LHCN-M2 (cell line): ENCODE measurements at places on chromosomes 5 and 9. TPM values are rescaled to one million over a fixed set of nuclear protein-coding genes. Genes with fewer than 3 reads are reported as not detected.

The CBY3 gene
- total RNA-seq = not detected in 2 replicates

The KLF9 gene
- 23.5 and 36.5 TPM in 2 replicates for total RNA-seq

The FIBCD1 gene
- total RNA-seq = 0.51 and 1.7 TPM in 2 replicates

The PCDHB16 gene
- total RNA-seq = 10.4 and 12.2 TPM in 2 replicates

The MYOZ3 gene
- total RNA-seq = under 0.01 and 0.06 TPM in 2 replicates

The DNAJC21 gene
- total RNA-seq = 18.9 and 23.6 TPM in 2 replicates

The PPP3R2 gene
- not detected in 2 replicates for total RNA-seq

The SPINK6 gene
- not detected in 2 replicates for total RNA-seq

The TAS2R1 gene
- not detected in 2 replicates for total RNA-seq

The IFNA13 gene
- total RNA-seq = not detected in 2 replicates

The IL17B gene
- total RNA-seq = not detected in 2 replicates

The ANKRD18B gene
- total RNA-seq = 6.0 and 7.9 TPM in 2 replicates

The TMEM141 gene
- total RNA-seq = 61.2 and 76.3 TPM in 2 replicates

The CDC20B gene
- not detected in 2 replicates for total RNA-seq

The TSSK1B gene
- total RNA-seq = 0.06 and 0.52 TPM in 2 replicates

The CDKN2B gene
- total RNA-seq = 8.8 and 14.2 TPM in 2 replicates

The FAXDC2 gene
- 22.0 and 25.4 TPM in 2 replicates for total RNA-seq

The OR2V2 gene
- not detected in 2 replicates for total RNA-seq

The PCDHB14 gene
- 4.3 and 4.9 TPM in 2 replicates for total RNA-seq

The LAMC3 gene
- total RNA-seq = not detected in 2 replicates

The PROB1 gene
- 6.0 and 6.2 TPM in 2 replicates for total RNA-seq

The GPR151 gene
- total RNA-seq = not detected in 2 replicates

The ELOVL7 gene
- not detected in 2 replicates for total RNA-seq

The IRGM gene
- total RNA-seq = 0.57 TPM in 1 of 2 replicates, not detected in the other

The PALM2AKAP2 gene
- total RNA-seq = 15.8 and 16.5 TPM in 2 replicates

The TTC23L gene
- not detected in 2 replicates for total RNA-seq

The FOXI1 gene
- not detected in 2 replicates for total RNA-seq

The ASPN gene
- not detected in 2 replicates for total RNA-seq

The NUTM2F gene
- not detected in 2 replicates for total RNA-seq

The ADAMTS12 gene
- 8.2 and 11.6 TPM in 2 replicates for total RNA-seq

The ERAP2 gene
- 19.3 and 26.9 TPM in 2 replicates for total RNA-seq

The HTR4 gene
- total RNA-seq = 0.26 TPM in 1 of 2 replicates, not detected in the other

The ARL14EPL gene
- total RNA-seq = 0.40 TPM in 1 of 2 replicates, not detected in the other

The CNTLN gene
- 10.3 and 15.1 TPM in 2 replicates for total RNA-seq

The UNC5A gene
- 0.06 and 0.26 TPM in 2 replicates for total RNA-seq
